Memory B cell (primary cell): ENCODE measurements at places on chromosomes 2 and 18.
A peak's percentile ranks its signal among the peaks of the same experiment; 100 is the strongest.

DNA sequence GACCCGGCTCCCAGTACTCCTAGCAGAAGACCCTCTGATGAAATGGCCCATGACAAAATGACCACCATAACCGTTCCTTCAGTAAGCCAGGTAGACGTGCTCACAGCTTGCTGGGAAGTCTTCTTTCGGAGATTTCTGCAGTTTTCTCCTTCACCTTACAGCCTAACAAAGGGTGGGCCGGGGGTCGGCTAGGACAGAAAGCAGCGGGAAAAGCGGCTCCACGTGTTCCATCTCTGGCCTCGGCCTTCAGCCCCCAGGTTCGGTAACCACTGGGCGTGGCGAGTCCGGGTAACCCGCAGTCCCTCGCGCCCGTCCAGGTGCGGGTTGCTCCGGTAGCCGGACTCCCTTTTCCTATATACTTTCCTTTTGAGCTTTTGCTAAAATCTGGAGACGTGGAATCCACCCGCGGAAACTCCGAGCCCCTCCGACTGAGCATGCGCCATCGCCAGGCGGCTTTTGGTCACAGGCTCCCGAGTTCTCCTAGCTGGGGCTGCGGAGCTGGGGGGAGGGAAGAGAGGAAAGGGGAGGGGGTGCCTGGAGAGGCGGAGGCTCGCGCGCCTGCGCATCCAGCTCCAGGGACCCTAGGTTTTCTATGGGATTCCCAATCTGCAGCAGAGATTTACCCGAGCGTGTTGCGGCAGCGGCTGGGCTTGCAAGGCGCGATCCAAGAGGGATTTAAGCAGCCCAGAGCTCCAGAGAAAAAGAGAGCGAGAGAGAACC lies at the start of gene VSNL1:
TSS of gene VSNL1 (plus strand) at position 604 of the 720 bp plus-strand sequence. CDS start 51,379 bp downstream, outside the sequence.
- no peak for DNase-seq

- DNase-seq, result no peak
Observed at GRCh38 chr18:58934356-58934755, 69.7 kb downstream of the ZNF532 start.

DNA sequence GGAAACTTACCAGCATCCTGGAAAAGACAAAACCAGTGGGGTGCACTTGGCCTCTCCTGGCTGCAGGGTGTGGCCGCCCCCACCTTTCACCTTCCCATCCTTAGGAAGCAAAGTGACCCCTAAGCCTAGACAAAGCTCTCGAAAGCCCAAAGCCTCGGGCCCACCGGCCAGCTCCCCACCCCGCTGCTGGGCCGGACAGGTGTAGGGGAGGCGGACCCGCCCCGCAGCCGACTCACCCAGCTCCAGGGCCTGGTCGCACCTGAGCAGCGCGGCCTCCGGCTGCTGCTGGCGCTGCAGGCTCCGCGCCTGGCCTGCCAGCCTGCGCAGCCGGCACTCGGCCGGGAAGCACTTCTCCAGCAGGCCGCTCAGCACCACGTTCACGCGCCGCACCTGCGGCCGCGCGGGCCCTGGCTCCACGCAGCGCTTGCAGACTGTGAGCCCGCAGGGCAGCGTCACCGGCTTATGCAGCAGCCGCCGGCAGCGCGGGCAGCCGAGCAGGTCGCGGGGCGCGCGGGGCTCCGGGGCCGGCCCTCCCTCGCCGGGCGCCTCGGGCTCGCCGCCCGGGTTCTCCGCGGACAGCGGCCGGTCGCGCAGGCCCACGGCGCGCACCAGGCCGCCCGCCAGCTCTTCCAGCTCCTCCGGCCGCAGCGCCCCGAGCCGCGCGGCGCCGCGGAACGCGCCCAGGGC lies 979 bp downstream of the LONRF2 start:
- peak; percentile 18 for DNase-seq

GRCh38 chr2:177064422-177064821 lies 148.2 kb upstream of the HNRNPA3 start:
- DNase-seq, result no peak

DNA sequence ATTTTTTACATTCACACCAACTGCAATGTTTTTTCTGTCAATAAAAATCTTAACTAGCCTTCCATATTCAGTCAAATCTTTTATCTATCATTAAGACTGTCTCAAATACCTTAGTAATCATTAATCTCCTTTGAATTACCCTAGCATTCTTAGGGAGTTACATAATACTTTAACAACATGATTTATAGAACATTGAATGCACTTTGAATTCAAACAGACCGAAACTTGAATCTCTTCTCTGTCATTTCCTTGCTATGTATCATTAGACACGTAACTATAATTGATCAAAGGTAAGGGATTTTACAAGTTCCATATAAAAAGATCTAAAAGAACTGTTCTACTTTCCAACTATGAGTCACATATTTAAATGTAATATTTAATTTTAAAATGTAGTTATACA lies 330.9 kb downstream of the RIT2 start:
- DNase-seq, result no peak

DNA sequence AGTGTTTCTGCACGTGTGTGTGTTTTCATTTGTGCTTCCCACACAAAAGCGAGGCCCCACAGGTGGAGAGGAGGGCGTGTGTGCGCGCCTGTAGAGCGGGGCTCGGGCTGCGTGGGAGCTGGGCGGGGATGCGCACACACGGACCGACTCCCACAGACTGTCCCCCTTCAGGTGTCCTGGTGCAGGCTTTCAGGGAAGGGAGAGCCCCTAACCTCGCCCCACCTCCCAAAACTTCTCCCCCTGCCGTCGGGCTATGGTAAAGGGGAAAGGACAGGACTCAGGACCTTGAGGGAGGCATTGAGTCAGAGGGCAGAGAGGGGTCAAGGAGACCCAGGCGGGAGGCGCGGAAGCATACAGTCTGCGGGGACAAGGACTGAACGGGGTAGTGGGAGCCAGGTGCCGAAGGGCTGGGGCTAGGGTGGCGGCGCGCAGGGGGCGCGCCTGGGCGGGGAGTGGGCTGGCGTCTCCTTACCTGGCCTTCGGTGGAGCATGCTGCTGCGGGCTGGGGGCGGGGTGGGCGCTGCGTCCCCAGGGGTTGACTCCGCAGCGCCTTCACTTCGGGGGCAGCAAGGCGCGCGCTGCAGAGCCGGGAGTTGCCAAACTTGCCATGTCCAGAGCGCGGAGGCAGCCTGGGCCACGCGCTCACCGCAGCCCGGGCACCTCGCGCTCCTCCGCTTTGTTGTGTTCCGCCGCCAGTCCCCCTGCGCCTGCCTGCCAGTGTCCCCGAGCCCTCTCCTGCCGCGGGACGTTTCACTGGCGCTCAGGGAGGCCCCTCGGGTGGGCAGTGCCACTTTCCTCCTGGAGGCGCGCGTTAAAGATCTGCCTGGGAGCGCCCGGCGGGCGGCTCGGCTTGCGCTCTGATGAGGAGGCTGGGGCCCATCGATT lies 302.0 kb downstream of the NCKAP5 start:
- no peak for DNase-seq

- no peak for DNase-seq
Observed at GRCh38 chr18:12068950-12069320, 24.7 kb upstream of the ANKRD62 start.

GRCh38 chr2:8224347-8225190 lies 457.3 kb upstream of the ID2 start:
- DNase-seq, result no peak

- DNase-seq, result peak; percentile 1
Observed at GRCh38 chr2:88307817-88308216, 137.7 kb downstream of the THNSL2 start.

- no peak for DNase-seq
Observed at GRCh38 chr2:12910431-12910830, 193.7 kb downstream of the TRIB2 start.

DNA sequence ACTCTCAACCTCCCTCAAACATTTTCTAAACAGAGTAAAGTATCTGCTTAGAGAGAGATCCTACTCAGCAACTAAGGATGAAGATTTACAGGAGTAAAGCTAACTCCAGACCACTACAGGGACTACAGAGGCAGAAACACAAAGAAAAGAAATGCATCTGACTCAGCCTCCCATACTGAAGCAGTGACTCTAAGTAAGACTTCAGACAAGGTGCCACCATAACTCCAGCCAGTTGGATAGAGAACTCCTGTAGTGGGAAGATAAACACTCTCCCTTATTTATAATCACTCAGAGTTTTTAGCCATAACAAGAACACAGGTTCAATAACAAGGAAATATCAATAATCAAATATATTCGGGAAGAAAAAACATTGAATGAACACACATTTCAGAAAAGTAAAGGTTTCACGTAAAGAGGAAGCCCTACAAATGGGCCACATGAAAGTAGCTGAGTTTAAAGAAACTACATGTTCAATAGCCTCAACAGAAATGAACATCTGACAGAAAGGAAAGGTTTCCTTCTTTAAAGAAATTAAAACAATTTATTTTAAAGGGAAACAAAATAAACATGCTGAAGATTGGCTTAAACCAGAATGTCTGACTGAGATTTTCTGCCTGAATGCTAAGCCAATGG lies 519.9 kb downstream of the KCNJ3 start:
- DNase-seq, result no peak

GRCh38 chr2:164028814-164029534 lies 293.2 kb upstream of the FIGN start:
- DNase-seq, result no peak

DNA sequence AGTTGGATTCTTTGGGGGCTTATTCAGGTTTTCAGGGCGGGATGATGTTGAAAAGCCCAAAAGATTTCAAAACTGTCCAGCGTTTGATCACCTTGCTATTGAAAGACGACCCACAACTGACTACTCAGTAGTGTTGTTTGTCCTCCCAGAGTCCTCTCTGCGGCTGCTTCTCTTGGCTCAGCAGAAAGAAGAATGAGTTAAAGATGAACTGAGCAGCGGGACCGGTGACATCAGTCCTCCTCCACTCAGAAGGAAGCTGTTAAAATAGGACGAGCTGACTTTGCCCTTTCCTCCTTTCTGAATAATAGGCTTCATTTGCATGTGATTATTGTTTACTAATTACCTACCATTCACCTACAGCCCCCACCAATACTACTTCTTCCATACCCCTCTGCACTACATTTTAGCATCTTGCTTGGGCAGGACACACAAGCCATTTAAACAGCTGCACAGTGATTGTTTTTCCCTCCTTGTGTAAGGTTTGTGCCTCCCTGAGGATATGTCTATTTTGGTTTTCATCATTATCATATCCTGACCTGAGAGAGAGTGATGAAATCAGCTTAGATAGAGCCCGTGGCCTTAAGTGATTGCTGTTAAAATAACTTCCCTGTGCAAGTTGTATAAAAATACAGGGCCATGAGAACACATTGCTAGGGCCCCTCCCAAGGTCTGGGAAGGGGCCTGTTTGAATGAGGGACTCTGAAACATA lies 261.8 kb downstream of the FHOD3 start:
- no peak for DNase-seq

DNA sequence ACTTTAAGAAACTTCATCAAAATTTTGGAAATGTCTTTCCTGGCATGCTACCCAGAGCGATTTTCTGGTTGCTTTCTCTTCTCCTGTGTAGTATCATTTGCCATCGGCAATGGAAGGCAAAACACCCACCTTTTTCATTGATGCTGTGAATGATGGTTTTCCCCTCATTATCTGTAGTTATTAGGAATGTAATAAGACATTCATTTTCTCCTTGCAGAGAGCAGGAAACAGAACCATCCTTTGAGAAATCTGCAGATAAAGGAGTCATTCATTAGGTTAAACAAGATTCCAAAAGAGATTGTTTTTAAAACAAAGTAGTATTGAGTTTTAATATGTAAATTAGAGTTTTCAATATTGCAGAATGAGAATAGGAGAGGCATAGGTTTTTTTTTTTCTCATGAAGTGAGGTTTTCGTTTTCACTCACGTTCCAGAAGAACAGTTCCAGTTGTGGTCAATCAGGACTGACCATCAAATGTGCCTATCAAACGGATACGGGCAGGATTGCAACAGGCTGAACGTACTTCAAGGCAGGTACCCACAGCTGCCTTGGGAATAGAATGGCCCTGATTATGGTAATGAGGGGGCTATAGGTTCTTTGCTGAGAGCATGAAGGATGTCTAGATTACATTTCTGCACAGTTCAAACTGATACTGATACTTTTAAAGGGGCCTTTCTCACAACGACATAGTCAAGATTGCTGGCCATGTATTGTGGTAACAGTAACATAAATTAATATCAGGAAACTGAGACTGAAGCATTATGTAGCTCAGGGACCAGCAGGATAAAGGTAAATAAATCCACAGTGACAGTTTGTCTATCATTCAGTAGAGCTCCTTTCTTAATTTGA lies 49.8 kb upstream of the PLA2R1 start:
- DNase-seq, result no peak

- no peak for DNase-seq
Observed at GRCh38 chr2:216888887-216889622, 29.2 kb upstream of the TNP1 start.

- no peak for DNase-seq
Observed at GRCh38 chr2:78564666-78565065, 460.8 kb upstream of the REG3G start.

- DNase-seq, result no peak
Observed at GRCh38 chr2:64932371-64933216, 56.6 kb upstream of the SLC1A4 start.

DNA sequence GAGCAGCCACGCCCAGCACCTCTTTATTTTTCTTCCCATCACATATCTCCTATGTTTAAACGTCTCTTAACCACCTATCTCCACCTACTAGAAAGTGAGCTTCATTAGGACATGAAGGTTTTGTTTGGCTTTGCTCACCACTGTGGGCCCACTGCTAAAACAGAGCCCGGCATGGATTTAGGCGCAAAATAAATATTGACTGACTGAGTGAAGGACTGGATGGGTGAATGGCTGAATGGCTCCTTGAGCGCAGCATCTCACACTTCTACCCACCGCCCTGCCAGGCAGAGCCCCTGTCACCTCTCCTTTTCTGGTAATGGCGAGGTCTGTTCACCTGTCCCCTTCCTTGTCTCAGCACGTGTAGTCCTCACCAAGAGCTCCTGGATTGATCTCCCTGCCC lies 10.1 kb downstream of the CAPG start:
- DNase-seq, result no peak
